Activated CD8-positive, alpha-beta T cell treated with anti-CD3 and anti-CD28 coated beads for 36 hours (primary cell): ENCODE measurements at places on chromosomes 4 and X. TPM values are rescaled to one million over a fixed set of nuclear protein-coding genes. Genes with fewer than 3 reads are reported as not detected.

The IL2RG gene
- 310 TPM for total RNA-seq

DNA sequence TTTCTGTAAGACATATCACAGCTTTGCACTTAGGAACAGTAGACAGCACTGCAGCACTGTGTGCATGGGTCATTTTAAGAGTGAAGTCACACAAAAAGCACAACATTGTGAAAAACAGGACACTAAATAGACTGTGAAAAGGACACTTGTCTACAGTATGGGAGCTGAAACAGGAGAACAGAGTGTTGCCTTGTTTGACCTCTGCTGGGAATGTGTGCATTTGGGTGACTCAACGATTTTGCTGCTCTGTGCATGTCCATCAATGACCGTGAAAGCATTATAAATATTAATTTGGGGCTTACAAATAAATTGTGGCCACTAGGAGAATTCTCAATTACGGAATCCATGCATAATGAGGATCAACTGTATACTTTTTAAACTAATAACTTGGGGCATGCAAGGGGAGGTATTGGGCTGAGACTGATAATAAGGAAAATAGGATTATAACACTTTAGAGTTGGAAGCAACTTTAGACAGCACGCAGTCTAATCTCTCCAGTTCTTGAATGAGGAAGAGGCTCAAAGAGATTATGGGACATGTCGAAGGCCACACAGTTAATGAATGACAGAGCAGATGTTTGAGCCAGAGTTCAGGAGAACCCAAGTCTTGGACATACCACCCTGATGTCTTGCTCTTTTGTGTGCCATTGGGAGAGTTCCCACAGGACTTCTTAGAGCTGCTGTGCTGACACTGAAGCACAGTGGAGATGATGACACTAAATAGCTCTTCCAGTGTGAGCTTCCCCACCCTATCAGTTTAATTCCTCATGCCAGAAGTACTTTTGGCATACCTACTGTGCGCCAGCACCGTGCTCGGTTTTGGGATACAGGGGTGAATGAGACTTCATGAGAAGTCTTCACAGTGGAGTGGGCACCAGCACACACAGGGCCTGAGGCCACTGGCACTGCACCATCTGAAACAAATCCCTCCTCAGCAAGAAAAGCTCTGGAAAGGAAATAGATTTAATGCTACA, 79.3 kb downstream of the FRAS1 start:
- no peaks in the 10 kb centered on the region for H3K36me3 ChIP-seq
- H3K4me3 ChIP-seq: no peak overlapping the region
- DNase-seq: no peak
- H3K27me3 ChIP-seq: peaks cover 4% of the 10 kb centered on the region
- no peak overlapping the region for H3K27ac ChIP-seq

GRCh38 chrX:120311727-120312063, 434 bp upstream of the TMEM255A start:
- no peak overlapping the region for H3K27ac ChIP-seq
- H3K4me3 ChIP-seq: no peak overlapping the region
- no peaks in the 10 kb centered on the region for H3K36me3 ChIP-seq
- no peak for DNase-seq
- peaks cover 12% of the 10 kb centered on the region for H3K4me1 ChIP-seq

- DNase-seq: no peak
- H3K4me3 ChIP-seq: no peak overlapping the region
- no peaks in the 10 kb centered on the region for H3K27me3 ChIP-seq
- no peak overlapping the region for H3K27ac ChIP-seq
Observed at GRCh38 chr4:4412641-4413372, 25.9 kb downstream of the NSG1 start.

DNA sequence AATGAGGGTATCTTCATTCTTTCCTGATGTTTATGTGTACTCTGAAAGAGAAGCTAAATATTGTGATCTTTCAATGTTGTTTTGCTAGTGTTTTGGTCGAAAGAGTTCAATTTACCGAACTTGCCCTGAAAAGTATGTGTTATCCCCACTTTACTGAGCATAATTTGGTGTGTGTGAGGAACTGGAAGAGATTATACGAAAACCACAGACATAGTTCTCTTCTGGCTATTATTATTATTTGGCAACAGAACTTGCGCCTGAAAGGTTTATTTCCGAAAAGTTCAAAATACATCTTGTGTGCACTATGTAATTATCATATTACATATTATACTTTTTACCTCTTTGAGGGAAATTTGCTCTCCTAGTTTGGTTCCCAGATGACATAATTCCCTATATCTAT, 232.5 kb upstream of the INTU start:
- H3K4me3 ChIP-seq: no peak overlapping the region
- H3K4me1 ChIP-seq: no peaks in the 10 kb centered on the region
- no peaks in the 10 kb centered on the region for H3K27me3 ChIP-seq
- H3K36me3 ChIP-seq: no peaks in the 10 kb centered on the region
- H3K27ac ChIP-seq: no peak overlapping the region
